ENCODE measurements at places on chromosomes 11 and 22.

DNA sequence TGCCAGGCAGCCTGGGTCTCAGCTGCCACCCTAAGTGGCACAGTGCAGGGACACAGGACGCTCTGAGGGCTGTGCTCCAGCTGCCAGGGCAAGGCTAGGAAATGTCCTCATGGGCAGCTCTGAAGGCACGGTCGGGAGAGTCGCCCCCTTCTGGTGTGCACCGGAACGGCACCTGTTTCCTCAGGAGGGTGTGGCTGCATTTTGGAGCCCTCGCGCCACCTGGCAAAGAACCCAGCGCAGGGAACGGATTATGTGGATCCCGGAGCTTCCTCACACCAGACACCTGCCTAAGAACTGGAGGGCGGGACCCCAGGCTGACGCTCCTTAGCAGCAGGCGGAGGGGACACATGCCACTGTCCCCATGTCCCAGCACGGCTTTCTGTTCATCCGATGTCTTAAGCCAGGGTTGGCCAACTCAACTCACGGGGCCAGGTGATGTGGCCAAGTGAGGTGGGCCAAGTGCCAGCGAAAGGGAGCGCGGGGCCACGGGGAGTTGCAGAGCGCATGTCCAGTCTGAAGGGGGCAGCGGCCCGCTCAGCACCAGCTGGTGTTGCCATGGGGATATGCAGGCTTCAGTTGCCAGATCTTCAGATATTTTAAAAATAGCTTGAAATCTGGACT is 5.1 kb upstream of the SLC22A8 start:
- DNase-seq = no peak

DNA sequence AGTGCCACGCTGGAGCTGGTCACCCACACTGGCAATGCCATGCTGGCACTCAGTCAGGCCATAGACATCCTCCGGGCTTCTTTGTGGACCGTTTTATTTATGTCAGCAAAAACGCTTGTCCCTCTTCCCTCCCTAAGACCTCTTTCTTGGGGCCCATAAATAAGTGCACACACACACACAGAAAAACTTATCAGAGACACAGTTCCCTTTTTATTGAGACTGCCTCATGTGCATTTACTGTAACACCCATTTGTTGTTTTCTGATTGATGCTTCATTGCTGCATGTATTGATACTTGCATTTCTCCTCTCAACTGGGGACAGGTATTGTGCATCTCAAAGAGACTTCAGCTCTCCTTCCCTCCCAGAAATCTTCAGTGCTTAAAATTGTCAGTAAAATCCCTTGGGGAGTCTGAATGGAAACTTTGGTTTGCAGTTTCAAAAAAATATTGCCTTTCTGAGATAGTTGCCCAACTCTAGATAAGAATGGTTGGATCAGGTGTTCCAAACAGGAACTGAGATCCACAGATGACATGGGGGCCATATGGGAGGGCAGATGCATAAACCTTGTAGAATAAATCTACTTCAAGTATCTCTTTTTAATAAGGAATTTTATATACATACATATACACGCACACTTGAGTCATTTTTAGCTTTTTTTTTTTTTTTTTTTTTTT is 50.9 kb downstream of the PPP2R1B start:
- no peak for DNase-seq

- no peak for DNase-seq
Measured at GRCh38 chr11:29943347-29943746, 73.5 kb downstream of the KCNA4 start.

GRCh38 chr11:57310630-57311086 is 14.1 kb downstream of the TNKS1BP1 start:
- no peak for DNase-seq

GRCh38 chr11:112210890-112211289 is 15.3 kb upstream of the PTS start:
- no peak for DNase-seq

All from activated naive CD4-positive, alpha-beta T cell (primary cell).